ENCODE measurements at places on chromosomes 4 and X.

DNA sequence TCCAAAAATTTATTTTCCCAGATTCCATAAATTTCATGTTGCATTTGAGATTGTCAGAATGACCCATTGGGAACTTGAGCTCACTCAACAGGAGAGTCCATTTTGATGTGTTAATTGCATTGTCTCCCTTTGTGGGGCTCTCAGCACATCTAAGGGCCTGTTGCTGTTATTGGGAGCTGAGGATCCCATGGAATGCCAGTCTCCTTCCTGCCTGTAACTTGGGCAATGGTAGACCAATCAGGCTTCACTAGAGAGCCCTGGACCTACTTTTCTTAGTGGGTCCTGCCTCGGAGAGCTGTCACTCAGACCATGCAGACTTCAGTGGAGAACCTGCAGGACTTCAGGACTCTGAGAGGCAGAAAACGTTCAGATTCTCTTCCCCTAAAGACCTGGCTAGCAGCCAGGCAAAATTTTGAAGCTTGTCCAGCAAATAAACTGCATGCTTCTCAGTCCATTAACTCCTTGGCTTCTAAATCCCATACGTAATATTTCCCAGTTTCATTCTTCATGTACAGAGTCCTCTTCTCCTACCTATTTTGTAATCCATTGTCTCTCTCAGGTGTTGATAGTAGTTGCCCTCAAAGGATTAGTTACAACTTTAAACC lies 25.1 kb downstream of the OCRL start:
- DNase-seq, result no peak

DNA sequence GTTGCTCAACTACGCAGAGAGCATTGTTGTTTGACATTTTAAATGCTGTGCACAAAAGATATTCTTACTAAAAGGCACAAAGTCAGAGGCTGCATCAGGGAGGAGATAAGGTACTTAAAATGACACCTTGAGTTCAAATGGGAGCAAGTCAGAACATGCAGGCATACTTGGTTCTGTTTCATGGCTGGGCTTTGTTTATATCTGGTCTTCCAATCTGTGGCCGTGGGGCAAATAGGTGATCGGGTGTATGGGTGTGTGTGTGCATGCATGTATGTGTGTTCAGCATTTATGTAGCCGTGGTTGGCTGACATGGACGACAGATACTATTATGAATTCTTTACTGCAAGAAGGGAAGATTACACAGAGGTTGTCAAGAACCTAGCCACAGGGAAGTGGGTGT lies 106.1 kb downstream of the RASL11B start:
- DNase-seq, result no peak

DNA sequence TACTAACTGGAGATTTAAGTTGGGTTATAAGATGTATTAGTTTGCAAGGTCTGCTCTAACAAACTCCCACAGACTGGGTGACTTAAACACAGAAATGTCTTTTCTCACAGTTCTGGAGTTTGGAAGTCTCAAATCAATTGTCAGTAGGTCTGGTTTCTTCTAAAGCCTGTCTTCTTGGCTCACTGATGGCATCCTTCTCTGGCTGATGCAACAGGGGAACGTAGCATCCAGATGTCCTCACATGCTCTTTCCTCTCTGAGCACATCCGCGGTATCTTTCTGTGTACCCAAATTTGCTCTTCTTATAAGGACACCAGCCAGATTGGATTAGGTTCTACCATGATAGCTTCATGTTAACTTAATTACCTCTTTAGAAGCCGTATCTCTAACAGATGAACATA lies 63.2 kb upstream of the BMP3 start:
- DNase-seq, result no peak

- no peak for DNase-seq
Measured at GRCh38 chr4:107791902-107792301, 32.8 kb upstream of the SGMS2 start.

- DNase-seq, result no peak
Measured at GRCh38 chr4:156811286-156811685, 160.3 kb downstream of the PDGFC start.

DNA sequence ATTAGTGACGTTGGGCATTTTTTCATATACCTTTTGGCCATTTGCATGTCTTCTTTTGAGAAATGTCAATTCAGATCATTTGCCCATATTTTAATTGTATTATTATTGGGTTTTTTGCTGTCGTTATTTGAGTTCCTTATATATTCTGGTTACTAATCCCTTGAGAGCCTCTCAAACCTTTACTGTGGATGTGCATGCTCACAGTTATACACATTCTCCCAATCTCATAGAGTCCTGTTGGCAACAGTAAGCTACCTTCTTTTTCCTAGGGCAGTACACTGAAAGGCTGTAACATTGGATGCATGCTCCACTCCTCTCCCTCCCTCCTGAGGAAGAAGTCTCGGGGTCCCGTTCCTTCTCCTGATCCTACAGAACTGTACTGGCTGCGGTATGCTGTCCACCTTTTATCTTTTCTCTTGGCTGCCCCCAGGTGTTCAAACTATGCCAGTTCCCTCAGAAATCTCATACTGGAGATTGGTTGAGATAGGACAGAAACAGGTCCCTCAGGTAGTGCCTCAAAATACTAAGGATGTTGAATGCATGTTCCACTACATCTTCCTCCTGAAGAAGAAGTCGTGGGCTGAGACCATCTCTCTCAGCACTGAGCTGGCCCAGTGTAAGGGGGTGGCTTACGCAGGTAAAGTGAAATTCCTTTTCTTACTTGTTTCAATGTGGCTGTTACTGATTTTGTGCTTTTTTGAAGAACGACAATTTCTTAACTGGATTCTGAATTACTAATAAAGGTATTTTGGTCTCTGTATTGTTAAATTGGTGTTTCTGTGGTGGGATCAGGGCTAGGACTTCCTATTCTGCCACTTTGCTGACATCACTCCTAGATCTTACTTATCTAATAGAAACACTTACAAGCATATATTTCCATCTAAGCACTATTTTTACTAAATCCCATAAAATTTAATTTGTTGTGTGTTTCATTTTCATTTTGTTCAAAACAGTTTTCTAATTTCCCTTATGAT lies 145.4 kb upstream of the HUWE1 start:
- no peak for DNase-seq

- DNase-seq, result no peak
Measured at GRCh38 chr4:660401-660800, 13.7 kb downstream of the ATP5ME start.

DNA sequence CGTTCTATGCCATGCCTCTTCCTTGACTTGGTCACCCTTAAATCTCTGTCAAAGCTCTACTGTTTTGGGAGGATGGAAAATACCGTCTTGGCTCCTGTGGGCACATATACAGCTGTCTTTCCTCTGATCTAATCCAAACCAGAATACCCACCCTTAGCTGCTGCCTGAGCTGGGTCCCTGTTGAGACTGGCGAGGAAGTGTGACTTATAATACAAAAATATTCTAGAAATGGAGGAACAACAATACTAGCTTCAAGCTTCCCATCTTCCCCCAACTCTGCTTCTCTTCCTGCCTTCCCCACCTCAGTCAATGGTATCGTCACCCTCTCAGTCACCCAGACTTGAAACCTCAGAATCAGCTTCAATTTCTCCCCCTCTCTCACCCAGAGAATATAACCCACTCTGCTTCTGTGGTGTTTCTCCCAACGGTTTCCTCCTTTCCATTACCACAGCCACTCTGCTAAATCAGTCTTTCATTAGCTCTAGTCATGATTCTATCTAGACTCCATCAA lies 599 bp upstream of the IL2RG start:
- no peak for DNase-seq

DNA sequence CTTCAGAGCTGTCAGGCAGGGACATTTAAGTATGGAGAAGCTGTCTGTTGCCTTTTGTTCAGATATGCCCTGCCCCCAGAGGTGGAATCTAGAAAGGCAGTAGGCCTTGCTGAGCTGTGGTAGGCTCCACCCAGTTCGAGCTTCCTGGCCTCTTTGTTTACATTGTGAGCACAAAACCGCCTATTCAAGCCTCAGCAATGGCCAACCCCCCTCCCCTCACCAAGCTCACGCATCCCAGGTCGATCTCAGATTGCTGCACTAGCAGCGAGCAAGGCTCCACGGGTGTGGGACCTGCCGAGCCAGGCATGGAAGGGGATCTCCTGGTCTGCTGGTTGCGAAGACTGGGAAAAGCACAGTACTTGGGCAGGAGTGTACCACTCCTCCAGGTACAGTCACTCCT lies 59.3 kb downstream of the ZNF674 start:
- DNase-seq, result no peak

GRCh38 chr4:150358691-150359090 lies 223.3 kb upstream of the MAB21L2 start:
- no peak for DNase-seq

DNA sequence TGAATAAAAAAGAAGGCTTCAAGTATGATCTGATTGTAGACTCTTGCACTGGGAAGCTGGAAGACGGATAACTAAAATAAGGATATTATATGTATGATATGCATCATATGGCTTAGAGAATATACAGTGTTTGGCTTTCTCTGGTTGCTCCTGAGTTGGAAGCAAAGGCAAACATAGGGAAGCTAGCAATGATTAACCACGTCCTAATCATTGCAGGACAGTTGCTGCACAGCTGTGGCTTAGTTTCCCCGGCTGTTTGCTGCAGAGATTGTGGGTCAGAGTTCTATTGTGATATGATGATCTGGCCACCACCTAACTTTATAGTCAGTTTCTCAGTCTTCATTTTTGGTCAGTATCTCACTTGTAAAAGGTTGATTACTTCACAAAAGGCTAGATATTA lies 36.3 kb upstream of the PARM1 start:
- DNase-seq, result no peak

DNA sequence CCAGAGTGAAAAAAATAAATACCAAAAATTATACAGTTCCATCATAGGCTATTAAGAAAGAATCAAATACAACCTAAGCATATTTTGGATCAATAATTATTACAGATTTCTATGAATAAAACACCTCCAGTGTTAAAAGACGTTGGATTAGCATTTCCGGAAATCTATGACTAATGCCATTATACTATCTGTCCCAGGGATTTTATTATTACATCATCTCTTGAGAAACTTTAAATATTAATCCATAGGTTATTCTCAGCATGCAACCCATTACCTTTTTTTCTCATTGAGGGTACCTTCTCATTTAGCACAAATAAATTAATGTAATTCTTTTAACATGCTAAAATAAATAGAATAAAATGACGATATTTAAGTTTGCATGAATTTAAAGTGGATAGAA lies 44.6 kb downstream of the CXorf58 start:
- no peak for DNase-seq

DNA sequence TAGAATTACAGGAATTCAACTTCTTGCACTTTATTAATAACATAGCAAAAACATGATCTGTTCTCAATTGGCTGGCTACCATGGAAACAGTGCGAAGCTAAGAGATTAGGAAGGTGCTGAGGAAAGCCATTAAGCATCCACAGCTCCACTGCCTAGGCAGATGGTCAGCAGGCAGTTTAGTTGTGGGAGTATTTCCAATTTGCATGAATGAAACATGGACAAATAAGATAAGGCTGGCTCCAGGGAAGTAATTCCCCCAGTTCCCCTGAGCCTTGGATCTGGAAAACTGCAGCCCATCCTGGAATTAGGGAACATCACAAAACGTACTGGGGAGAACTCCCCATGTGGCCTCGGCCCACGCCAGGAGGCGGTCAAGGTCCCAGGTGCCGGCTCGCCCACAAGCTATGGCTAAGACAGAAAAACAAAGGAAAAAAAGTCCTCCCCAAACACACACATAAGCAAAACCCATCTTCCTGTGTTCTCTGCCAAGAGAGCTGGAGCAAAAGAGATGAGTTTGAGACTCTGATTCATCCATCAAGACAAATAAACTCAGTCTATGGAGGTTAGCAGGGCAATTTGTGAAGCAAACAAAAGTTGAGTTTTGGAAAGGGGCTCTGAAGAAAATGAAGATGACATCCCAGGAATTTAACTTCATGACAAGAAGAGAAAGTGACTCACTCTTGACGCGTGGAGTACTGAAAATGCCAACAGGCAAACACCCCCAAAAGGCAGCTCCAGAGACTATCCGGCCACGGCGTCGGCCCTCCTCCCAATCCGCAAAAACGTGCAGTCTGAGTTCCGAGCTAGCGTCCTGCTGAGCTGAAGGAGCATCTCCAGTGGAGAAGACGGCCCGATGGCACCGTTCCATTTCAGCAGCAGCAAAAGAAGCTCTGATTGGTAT lies 45.1 kb downstream of the IGFBP7 start:
- no peak for DNase-seq

GRCh38 chrX:44147130-44147529 lies 173.9 kb upstream of the NDP start:
- DNase-seq, result no peak

- DNase-seq, result no peak
Measured at GRCh38 chrX:11756354-11757318, 1.4 kb upstream of the MSL3 start.

DNA sequence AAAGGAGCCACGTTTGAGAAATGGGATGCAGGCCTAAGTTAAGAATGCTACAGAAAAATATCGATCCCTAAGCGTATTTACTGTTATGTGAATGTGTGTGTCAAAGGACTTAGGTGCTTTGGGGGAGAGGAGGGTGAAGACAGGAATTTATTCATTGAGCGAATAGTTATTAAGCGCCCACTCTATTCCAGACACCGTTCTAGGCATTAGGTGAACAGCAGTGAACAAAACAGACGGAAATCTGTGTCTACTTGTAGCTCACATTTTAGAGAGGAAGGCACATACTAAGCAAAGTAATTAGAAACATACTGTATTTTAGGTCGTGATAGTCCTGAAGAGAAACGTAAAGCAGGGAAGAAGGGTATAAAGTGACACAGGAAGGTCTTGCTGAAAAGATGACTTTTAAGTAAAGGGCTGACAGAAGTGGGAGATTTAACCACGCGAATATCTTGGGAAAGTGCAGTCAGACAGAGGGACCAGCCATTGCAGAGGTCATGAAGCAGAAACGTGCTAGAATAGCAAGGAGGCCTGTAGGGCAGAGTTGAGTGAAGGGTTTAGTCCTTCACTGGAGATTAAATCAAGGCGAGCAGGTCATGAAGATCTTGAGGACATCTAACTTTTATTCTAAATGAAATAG lies 541 bp downstream of the AIMP1 start:
- DNase-seq, result no peak

GRCh38 chr4:147788791-147789190 lies 56.9 kb downstream of the ARHGAP10 start:
- no peak for DNase-seq

DNA sequence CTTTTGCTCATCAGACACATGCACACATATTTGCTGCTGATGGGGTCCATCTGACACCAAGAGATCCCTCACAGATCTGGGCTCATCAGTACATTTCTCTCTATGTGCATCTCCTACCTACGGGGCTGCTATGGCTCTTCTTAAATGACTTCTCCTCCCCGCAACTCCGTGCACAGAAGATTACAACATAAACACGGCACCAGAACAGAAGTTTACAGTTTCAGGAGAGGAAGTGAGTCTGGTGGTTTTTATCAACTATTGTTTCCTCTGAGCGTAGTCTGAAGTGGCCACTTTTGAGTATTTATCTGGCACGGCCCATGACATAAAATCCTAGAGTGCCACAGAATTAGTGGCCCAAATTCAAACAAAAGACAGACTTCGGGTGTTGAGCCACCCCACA lies 263.8 kb downstream of the PRDM5 start:
- no peak for DNase-seq

DNA sequence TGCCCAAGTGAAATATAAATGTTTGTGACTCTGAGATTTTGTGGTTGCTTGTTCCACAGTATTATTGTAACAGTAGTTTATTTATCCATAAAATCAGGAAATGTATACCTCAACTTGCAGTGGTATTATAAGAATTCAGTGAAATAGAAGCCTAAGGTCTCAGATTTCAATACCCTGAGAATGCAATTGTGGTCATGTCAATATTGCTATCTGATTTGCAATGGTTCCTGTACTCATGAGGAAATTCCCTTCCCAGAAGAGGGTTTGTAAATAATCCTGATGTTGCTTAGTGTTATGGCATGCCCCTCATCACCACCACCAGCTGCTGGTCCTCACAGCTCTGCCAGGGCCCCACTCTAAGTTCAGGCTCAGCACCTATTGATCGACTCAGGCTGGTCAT lies 67.8 kb downstream of the SLC34A2 start:
- no peak for DNase-seq

Data from activated CD8-positive, alpha-beta memory T cell treated with anti-CD3 and anti-CD28 coated beads for 1 hour (primary cell).